Neuronal stem cell (in vitro differentiated cells): ENCODE measurements at places on chromosomes 6 and 20.
A peak's percentile ranks its signal among the peaks of the same experiment; 100 is the strongest.

GRCh38 chr6:7145885-7146828 lies 38.4 kb downstream of the RREB1 start:
- H3K36me3 ChIP-seq, result no peaks in the 10 kb centered on the region
- DNase-seq, result no peak
- H3K4me1 ChIP-seq, result peaks cover 18% of the 10 kb centered on the region
- no peak overlapping the region for H3K4me3 ChIP-seq
- H3K27ac ChIP-seq, result no peak overlapping the region
- no peaks in the 10 kb centered on the region for H3K27me3 ChIP-seq

DNA sequence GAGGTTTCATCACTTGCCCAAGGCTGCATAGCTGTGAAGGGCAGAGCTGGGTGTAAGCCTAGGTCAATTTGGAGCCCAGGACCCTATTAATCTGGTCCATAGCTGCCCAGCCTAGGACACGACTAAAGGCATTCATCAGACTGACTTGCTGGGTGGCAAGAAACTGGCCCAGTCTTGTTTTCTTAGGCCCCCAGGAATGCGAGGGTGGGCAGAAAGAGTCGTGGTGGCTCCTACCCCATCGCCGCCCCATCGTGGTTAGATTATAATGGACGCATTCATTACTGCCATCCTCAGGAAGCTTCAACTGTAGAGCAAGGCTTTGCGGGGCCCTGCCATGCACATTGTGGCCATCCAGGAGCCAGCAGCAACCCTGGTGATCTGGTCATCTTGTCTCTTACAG lies 16.1 kb downstream of the DYNLRB1 start:
- peaks cover 91% of the 10 kb centered on the region for H3K36me3 ChIP-seq
- H3K4me3 ChIP-seq, result no peak overlapping the region
- H3K4me1 ChIP-seq, result no peaks in the 10 kb centered on the region
- DNase-seq, result no peak
- no peak overlapping the region for H3K27ac ChIP-seq
- no peaks in the 10 kb centered on the region for H3K27me3 ChIP-seq

GRCh38 chr6:20403766-20404640 lies 2.3 kb downstream of the E2F3 start:
- H3K27ac ChIP-seq, result peak overlapping the region; percentile 90
- DNase-seq, result peak; percentile 56
- no peaks in the 10 kb centered on the region for H3K27me3 ChIP-seq
- peak overlapping the region; percentile 65 for H3K4me3 ChIP-seq
- peaks cover 1% of the 10 kb centered on the region for H3K4me1 ChIP-seq

GRCh38 chr6:39821742-39822532 lies 29.8 kb downstream of the DAAM2 start:
- no peaks in the 10 kb centered on the region for H3K27me3 ChIP-seq
- H3K27ac ChIP-seq, result no peak overlapping the region
- no peak for DNase-seq
- H3K4me1 ChIP-seq, result peaks cover 5% of the 10 kb centered on the region

- no peaks in the 10 kb centered on the region for H3K4me1 ChIP-seq
- no peak for DNase-seq
- H3K4me3 ChIP-seq, result no peak overlapping the region
- H3K27ac ChIP-seq, result no peak overlapping the region
- H3K27me3 ChIP-seq, result no peaks in the 10 kb centered on the region
Observed at GRCh38 chr6:158059108-158059507, 77.4 kb downstream of the SYNJ2 start.

DNA sequence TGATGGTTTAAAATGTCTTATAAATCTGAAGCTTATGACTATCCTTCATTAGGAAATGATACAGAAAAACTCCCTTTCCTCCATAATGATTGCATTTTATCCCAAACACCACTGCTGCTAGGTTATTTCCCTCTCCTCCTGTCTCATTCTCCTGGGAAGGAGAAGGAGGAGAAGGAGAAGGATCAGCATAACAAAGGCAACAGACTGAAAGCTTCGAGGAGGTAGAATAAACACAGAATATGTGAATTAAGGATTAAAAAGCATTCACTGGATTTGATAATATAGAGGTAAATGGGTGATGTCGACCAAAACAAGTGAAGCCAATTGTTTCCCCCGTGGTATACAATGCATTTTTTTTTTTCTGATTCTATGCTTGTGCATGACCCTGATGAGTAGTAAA lies 82.0 kb downstream of the WASF1 start:
- H3K27ac ChIP-seq, result no peak overlapping the region
- no peak for DNase-seq
- H3K4me3 ChIP-seq, result no peak overlapping the region
- H3K4me1 ChIP-seq, result no peaks in the 10 kb centered on the region
- peaks cover 13% of the 10 kb centered on the region for H3K36me3 ChIP-seq
- H3K27me3 ChIP-seq, result no peaks in the 10 kb centered on the region

DNA sequence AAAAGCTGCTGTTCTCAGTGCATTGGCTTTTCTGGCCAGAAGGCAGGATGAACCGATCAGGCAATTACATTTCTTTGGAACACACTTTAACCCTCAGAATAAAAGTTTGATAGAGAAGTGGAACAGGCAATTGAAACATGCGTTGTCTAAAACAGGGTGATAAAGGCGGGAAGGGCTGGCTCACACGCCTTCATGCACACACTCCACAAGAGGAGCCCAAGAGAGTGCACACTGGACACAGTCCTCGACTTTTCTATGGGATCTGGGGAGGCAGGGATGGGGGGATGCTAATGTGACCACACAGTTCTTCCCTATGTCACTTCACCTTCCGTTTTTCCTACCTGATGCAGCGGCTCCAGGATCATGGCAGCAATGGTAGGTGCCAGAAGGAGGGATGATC lies 30.9 kb upstream of the TUBB2A start:
- peaks cover 47% of the 10 kb centered on the region for H3K36me3 ChIP-seq
- no peak overlapping the region for H3K4me3 ChIP-seq
- H3K27me3 ChIP-seq, result no peaks in the 10 kb centered on the region
- peaks cover 5% of the 10 kb centered on the region for H3K4me1 ChIP-seq

- peaks cover 23% of the 10 kb centered on the region for H3K4me1 ChIP-seq
- no peak overlapping the region for H3K27ac ChIP-seq
- DNase-seq, result no peak
- no peak overlapping the region for H3K4me3 ChIP-seq
Observed at GRCh38 chr6:35742842-35743241, 6.0 kb downstream of the ARMC12 start.

GRCh38 chr20:23686046-23686750 lies 2.6 kb downstream of the CST4 start:
- H3K27ac ChIP-seq, result no peak overlapping the region
- H3K4me3 ChIP-seq, result no peak overlapping the region
- no peaks in the 10 kb centered on the region for H3K36me3 ChIP-seq

DNA sequence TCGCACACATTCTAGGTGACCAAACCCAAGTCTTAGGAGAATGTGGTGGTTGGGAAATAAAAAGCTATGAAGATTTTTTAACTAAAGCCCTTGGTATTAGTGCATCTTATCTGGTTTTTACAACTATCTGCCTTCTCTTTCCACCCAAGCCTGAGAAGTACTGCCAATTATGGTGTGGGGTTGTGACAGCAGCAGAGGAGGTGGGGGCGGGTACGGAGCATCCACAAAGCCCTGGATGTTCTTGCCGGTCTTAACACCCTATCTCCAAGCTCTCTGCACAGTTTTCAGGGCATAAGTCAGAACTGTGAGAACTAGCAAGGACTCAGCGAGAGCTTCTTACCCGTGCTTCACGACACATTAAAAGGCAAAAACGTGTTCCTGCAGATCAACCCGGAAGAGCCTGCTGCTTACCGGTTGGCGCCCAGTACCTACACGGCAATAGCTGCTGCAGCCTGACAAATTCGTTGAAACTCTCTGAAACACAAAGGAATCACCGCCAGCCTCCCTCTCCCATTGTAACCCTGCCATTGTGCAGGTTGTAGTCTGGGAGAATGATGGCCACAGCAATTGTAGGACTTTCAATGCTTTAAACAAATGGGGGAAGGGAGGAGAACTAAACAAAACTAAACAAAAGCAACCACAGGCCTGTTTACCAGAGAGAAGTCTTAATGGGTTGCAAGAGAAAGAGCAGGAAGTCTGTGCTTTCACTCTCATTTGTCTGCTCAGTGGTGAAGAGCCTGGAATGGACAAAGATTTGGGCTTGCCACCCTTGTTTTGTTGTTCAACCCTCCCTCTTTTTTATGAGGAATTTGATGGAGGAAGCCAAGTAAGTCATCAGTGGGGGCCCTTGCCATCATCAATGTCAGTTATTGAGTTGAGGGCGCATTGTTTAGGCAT lies 461.0 kb upstream of the JARID2 start:
- peak overlapping the region; percentile 83 for H3K27ac ChIP-seq
- DNase-seq, result peak; percentile 88
- H3K4me1 ChIP-seq, result peaks cover 33% of the 10 kb centered on the region
- no peaks in the 10 kb centered on the region for H3K27me3 ChIP-seq

GRCh38 chr6:132131758-132132157 lies 180.6 kb upstream of the CCN2 start:
- H3K36me3 ChIP-seq, result no peaks in the 10 kb centered on the region
- no peak overlapping the region for H3K27ac ChIP-seq
- H3K4me1 ChIP-seq, result peaks cover 28% of the 10 kb centered on the region
- no peak overlapping the region for H3K4me3 ChIP-seq

GRCh38 chr6:155528982-155529453 lies 73.4 kb upstream of the NOX3 start:
- no peak overlapping the region for H3K4me3 ChIP-seq
- no peak overlapping the region for H3K27ac ChIP-seq
- no peaks in the 10 kb centered on the region for H3K36me3 ChIP-seq
- no peak for DNase-seq

DNA sequence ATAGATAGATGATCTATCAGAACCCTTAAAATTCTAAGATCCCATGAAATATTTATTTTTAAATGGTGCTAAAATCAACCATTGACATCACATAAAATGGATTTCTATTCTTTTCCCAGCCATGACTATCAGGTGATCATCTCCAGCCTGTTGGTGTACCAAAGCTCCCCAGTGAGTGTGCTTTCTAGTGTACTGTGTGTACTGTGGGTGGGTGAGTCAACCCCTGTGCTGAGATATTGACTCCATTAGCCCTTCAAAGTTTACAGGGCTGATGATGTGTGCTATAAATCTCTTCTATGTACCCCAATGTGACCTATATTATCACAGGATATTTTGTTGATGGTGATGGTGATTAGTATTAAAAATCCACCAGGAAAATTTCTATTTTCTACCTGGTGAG lies 344.6 kb downstream of the MMUT start:
- peaks cover 2% of the 10 kb centered on the region for H3K4me1 ChIP-seq
- no peaks in the 10 kb centered on the region for H3K27me3 ChIP-seq
- H3K36me3 ChIP-seq, result no peaks in the 10 kb centered on the region
- H3K27ac ChIP-seq, result no peak overlapping the region
- H3K4me3 ChIP-seq, result no peak overlapping the region

DNA sequence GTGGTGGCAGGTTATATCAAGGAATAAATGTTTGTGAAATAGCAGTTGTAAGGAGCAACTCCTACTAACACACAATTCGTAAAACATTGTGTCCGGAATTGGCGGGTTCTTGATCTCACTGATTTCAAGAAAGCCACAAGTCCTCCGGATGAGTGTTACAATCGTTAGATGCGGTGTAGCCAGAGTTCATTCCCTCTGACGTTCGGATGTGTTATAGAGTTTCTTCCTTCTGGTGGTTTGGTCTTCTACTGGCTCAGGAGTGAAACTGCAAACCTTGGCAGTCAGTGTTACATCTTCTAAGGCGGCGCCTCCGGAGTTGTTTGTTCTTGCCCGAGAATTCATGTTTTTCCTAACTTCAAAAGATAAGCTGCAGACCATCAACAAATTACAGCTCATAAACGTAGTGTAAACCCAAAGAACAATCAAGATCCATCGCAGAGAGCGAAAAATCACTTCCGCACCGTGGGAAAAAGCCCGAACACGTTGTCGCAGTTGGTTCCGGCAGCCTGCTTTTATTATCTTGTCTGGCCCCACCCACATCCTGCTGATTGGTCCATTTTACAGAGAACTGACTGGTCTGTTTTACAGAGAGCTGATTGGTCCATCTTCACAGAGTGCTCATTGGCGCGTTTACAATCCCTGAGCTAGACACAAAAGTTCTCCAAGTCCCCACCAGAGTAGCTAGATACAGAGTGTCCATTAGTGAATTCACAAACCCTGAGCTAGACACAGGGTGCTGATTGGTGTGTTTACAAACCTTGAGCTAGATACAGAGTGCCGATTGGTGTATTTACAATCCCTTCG lies 58.2 kb downstream of the TRIM27 start:
- no peaks in the 10 kb centered on the region for H3K36me3 ChIP-seq
- no peaks in the 10 kb centered on the region for H3K27me3 ChIP-seq
- H3K27ac ChIP-seq, result no peak overlapping the region
- no peaks in the 10 kb centered on the region for H3K4me1 ChIP-seq
- H3K4me3 ChIP-seq, result no peak overlapping the region
- no peak for DNase-seq

- peak overlapping the region; percentile 71 for H3K27ac ChIP-seq
- no peaks in the 10 kb centered on the region for H3K36me3 ChIP-seq
- H3K4me3 ChIP-seq, result no peak overlapping the region
- DNase-seq, result peak; percentile 59
Observed at GRCh38 chr6:19851241-19852089, 14.3 kb downstream of the ID4 start.

- no peaks in the 10 kb centered on the region for H3K4me1 ChIP-seq
- no peaks in the 10 kb centered on the region for H3K36me3 ChIP-seq
- DNase-seq, result no peak
Observed at GRCh38 chr6:147190556-147190955, 13.7 kb upstream of the STXBP5 start.

GRCh38 chr20:4972506-4973251 lies 28.6 kb downstream of the SLC23A2 start:
- DNase-seq, result no peak
- H3K36me3 ChIP-seq, result peaks cover 18% of the 10 kb centered on the region
- H3K27me3 ChIP-seq, result no peaks in the 10 kb centered on the region
- no peak overlapping the region for H3K27ac ChIP-seq
- no peaks in the 10 kb centered on the region for H3K4me1 ChIP-seq

DNA sequence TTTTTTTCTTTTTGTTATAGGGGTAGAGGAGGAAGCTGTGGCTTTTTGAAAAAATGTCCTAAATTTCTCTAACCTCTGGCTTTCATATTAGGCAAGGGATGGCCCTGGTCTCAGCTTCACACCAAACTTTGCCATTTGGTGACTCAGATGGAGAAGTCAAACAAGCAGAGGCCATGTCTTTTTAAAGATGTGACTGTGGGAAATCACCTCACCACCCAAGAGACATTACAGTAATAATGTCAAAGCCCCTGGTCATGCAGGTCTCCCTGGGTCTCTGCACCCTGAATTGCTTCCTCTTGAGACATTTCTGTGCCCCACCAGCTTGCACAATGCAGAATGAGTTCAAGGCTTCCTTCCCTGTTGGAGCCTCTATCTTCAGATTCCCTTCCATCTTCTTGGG lies 39.5 kb upstream of the ADGRF5 start:
- DNase-seq, result no peak
- H3K4me3 ChIP-seq, result no peak overlapping the region
- H3K4me1 ChIP-seq, result no peaks in the 10 kb centered on the region
- no peaks in the 10 kb centered on the region for H3K36me3 ChIP-seq
- H3K27me3 ChIP-seq, result no peaks in the 10 kb centered on the region

GRCh38 chr6:31884528-31885035 lies 5.8 kb upstream of the SLC44A4 start:
- no peaks in the 10 kb centered on the region for H3K27me3 ChIP-seq
- no peaks in the 10 kb centered on the region for H3K4me1 ChIP-seq
- no peak for DNase-seq
- H3K36me3 ChIP-seq, result peaks cover 86% of the 10 kb centered on the region
- no peak overlapping the region for H3K4me3 ChIP-seq
- H3K27ac ChIP-seq, result no peak overlapping the region
